ENCODE measurements at places on chromosomes 12 and 14.

DNA sequence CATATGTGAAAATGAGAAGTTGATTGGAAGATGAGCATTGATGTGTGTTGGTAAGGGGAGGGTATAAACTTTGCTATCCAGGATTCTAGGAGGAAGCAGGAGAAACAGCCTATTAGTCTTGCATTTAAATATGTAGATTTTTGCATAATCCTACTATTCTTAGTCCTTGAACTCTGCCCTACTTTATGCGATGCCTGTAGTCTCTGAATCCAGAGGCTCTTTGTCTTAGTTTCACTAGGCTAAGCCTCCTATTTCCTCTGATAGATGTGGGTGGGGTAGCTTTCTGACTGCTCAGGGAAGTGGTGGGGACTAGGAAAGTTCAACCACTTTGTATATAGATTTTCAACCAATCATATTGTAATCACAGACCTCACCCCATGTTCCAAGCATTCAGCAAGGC lies 49.5 kb upstream of the KCNC2 start:
- no peak for DNase-seq

DNA sequence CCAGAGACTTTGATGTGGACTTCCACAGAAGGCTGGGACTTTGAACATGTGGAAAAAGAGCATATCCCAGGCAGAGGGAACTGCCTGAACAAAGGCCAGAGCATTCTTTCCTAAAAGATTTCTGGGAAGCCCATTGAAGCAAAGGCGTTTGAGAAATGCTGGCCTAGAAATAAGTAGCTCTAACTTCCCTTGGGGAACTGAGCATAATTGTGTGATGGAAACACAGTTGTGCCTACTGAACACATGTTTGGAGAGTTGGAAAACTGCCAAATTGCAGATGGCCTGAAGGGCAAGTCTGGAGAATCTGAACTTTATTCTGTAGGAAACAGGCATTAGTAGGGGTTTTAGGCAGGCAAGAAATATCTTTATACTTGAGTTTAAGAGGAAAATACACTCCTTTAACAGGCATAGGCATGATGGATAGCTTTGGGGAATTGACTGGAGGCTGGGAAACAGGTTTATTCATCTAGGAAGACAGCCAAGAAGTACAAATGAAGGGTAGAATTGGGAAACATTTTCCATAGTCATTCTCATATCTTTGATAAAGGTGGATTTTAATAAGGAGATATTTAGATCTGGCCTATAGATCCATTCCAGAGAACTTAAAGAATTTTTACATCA lies 134.1 kb downstream of the TPH2 start:
- no peak for DNase-seq

DNA sequence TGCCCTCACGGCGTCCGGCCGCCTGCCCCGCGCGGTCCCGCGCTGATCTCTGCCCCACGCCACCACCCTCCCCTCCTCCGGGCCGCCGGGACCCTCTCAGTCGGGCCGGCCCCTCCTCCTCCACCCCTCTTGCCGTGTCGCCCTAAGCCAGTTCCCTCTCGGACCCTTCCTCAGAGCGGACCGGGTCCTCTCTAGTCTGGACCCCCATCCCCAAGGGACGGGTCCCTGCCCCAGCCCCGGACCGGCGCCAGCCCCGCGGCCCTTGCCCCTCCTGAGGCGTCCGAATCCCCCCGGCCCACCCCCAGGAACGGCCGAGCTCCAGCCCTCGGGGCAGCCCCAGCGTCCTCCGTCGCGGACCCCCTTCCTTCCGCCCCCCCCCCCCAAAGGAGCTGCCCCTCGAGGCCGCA lies 485 bp downstream of the PPP4R4 start:
- no peak for DNase-seq

DNA sequence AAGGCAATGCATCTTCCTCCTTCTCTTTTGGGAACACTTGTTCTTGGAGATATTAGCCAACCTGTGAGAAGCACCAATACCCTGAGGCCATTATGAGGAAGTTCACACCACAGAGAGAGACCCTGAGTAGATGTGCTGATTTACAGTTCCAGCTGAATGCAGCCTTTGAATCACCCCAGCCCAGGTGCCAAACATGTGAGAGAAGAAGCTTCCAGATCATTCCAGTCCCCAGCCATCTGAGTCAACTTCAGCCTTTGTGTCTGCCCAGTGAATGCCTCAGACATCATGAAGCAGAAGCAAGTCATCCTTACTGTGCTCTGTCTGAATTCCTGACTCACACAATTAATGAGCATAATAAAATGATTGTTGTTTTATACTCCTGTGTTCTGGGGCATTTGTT lies 25.1 kb downstream of the C12orf42 start:
- DNase-seq: no peak

DNA sequence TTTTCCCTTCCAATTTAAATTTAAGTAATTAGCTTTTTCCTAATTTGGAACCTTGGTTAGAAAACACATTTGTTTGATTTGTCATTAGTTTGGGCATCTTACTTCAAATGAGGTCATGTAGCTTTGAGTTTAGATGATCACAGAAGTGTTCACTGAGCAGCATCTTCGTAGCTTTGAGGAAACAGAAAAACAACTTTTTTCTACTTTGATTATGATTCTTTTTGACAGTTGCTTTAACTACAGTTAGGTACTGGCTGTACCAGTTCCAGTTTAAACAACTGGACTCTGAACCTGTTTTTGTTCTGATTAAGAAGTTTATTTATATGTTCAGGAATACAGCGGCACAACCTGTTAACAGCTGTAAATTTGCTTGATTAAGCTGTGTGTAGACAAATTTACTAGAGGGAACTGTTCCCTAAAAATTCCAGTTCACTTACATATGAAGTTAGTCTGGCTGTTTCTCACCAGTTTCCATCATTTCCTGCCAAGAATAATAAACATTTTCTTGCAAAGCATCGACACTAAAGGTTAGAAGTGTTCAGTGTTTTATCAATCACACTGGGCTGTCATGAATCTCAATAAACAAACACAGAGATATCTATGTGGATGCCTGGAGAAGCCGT lies 191.9 kb downstream of the RAD51B start:
- peak; percentile 52 for DNase-seq

DNA sequence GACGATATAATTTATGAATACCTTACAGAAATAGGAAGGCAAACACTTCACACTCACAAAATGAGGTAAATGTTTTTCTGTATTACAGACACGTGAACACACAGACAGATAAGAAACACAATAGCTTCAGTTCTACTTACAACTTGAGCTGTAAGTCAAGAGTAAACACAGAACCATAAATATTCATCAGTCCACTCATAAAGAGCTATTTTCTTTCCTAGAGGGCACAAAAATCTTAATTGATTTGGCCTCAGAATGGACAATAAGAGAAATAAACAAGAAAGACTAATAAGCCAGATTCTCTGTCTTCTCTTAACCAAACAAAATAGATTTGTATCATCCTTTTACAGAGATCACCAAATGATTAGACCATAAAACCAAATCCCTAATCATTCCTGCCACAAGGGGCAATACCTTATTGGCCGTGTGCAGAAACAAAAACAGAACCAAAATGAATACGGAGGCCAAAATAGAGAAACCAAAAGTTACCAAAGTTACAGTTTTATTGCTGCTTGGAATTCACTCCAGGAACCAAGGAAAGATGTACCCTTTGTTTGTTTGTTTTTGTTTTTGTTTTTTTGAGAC lies 38.1 kb upstream of the GARIN2 start:
- DNase-seq: no peak

DNA sequence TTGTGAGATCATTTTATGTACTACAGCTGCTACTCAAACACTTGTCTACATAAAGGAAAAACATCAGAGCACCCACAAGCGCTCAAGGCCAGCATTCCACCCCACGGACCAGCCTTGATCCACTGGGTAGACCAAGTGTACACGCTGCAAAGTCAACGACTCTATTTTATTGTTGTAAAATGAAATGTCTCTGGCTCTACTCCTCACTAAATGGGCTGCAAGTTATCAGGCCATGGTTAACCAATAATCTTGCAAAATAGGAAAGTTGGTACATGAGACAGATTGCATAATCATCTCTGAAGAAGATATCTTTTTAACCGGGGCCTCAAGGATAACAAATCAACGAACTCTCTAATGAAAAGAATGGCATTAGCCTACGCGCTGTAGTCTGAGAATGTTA lies 69.9 kb upstream of the FOXN3 start:
- no peak for DNase-seq

DNA sequence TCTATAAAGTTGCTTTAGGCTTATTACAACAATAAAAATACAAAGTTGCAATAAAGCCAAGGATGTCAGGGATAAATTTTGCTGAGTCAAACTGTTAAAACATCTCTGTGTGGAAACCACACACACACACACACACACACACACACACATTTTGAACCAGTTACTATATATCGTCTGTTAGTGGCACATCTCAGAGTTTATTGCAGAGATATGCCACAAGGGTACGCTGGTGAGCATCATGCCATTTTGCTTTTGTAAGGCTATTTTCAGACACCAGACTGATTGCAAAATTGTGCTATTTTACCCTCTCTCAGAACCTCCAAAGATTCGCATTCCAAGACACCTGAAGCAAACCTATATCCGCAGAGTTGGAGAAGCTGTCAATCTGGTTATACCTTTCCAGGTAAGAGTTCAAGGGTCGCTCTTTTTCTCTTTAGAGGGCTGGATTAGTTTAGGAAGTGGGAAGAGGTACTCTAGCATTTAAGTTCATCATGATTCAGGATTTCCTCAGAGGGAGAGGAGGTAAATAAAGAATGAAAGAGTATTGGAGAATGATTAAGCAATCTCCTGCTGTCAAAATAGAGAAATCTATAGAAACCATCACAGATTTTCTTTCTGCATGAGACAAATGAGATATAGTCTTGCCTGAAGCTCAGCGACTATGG lies 27.3 kb upstream of the CHPT1 start:
- DNase-seq: peak; percentile 71

- DNase-seq: no peak
Observed at GRCh38 chr12:131276501-131277185, 322.9 kb downstream of the ADGRD1 start.

GRCh38 chr14:75981426-75982265 lies at the start of gene TGFB3:
Gene TGFB3 (minus strand): TSS chr14:75981995. CDS start chr14:75980893, 1,102 bp downstream.
- DNase-seq: peak; percentile 96

GRCh38 chr12:96146747-96147146 lies 47.4 kb upstream of the ELK3 start:
- DNase-seq: no peak

DNA sequence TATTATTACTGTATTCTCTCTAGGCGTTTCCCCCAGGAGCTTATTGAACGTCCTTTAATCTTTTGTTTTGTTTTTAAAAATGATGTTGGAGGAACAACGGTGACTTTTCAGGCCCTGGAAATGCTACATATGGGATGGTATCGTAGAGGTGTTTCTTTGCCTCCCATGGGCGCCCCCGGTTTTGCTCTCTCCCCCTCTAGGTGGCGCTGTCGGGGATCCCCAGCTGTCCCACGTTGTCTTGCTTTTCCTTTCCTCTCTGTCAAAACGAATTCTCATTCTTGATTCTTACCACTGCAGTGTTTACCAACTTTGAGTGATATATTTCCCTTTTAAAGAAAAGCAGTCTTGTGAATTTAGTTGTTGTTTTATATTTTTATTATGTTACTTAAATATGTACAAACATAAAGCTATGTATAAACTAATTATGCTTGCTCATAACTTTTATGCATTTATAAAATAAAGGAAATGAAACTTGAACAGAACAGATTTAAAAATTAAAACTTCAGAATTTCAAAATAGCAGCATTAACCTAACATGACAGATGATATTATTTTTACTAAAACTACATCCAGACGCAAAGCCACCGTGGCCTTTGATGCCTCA lies 171.9 kb downstream of the RGS6 start:
- DNase-seq: no peak

GRCh38 chr14:96249029-96249428 lies 7.0 kb upstream of the BDKRB1 start:
- peak; percentile 70 for DNase-seq

- peak; percentile 38 for DNase-seq
Observed at GRCh38 chr14:23538785-23539184, 12.8 kb downstream of the ZFHX2 start.

GRCh38 chr12:129854591-129854990 lies 49.2 kb downstream of the TMEM132D start:
- DNase-seq: no peak

DNA sequence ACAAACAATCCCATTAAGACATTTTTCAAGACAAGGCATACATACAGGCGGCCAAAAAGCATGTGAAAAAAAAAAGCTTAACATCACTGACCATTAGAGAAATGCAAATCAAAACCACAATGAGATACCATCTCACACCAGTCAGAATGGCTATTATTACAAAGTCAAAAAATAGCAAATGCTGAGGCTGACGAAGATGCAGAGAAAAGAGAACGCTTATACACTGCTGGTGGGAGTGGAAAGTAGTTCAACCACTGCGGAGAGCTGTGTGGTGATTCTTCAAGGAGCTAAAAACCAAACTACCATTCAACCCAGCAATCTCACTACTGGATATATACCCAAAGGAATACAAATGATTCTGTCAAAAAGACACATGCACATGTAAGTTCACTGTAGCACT lies 216.7 kb downstream of the FOXG1 start:
- no peak for DNase-seq

DNA sequence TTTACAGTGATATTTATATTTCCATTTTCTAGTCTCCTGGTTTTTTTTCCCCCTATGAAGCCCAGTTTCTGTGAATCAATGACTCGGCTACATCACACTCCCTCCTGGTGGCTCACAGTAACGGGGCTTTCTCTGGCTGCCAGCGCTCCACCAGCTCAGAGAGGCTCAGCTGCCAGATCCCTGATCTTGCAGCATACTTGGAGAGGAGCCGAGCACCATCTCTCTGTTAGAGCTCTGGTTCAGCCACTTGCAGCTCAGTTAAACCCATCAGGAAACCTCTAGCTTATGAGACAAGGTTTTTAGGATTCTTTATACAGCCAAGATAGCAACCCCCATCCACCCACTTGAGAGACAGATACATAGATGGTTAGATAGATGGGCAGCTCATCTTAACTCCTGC lies 74.6 kb downstream of the CIT start:
- peak; percentile 61 for DNase-seq

- peak; percentile 74 for DNase-seq
Observed at GRCh38 chr12:123983822-123984485, 10.9 kb downstream of the ZNF664 start.

GRCh38 chr12:94750864-94751263 lies 100.5 kb upstream of the TMCC3 start:
- no peak for DNase-seq

- DNase-seq: no peak
Observed at GRCh38 chr14:104437703-104438102, 141.9 kb upstream of the C14orf180 start.

GRCh38 chr14:96579358-96579757 lies 77.2 kb downstream of the PAPOLA start:
- DNase-seq: no peak

GRCh38 chr14:93994919-93995682 lies 2.0 kb upstream of the CCDC197 start:
- DNase-seq: peak; percentile 58
